ENCODE measurements at places on chromosomes 16 and 17.

DNA sequence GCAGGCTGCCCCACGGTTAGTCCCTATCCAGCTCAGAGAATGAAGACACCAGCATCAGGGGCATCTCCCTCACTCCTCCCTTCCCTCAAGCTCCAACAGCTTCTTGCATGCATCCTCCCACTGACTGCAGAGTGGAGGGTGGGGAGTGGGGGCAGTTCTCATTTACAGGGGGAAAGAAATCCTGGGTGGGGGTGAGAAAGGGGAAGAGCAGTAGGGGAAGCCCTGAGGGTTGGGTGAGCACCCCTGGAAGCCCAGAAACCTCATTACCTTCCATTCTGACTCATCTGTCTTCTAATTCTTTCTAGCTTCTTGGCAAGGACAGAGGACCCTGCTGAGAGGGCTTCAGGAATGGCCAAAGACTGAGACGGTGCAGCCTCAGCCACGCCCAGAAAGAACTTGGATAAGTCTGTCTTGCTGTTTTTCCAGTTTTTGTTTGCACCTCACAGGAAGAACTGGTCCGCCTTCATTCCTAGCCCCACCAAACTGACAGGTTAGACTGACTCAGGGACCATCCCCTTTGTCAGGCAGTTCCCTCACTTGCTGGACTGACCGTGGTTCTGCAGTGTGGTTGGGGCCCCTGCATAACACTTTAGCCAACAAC, 52.5 kb upstream of the WSB1 start:
- DNase-seq = no peak

DNA sequence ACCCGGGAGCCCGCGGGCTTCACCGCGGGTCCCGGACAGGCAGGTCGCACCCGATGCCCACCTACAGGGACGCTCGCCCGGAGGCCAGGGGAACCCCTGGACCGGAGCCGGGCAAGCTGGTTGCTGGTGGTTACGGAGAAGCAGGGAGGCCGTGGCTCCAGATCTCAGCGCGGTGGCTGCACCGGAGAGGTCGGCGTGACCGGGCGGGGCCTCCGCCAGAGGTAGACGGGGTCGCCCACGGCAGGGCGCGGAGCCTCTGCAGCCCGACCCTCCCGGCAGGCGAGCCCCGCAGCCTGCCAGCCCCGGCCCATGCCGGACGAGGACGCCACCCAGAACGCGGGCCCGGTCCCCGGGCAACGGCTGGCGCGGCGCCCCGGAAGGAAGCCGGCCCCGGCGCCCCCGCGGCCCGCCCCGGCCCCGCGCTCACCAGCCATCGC, 341 bp downstream of the PCYT2 start:
- no peak for DNase-seq

DNA sequence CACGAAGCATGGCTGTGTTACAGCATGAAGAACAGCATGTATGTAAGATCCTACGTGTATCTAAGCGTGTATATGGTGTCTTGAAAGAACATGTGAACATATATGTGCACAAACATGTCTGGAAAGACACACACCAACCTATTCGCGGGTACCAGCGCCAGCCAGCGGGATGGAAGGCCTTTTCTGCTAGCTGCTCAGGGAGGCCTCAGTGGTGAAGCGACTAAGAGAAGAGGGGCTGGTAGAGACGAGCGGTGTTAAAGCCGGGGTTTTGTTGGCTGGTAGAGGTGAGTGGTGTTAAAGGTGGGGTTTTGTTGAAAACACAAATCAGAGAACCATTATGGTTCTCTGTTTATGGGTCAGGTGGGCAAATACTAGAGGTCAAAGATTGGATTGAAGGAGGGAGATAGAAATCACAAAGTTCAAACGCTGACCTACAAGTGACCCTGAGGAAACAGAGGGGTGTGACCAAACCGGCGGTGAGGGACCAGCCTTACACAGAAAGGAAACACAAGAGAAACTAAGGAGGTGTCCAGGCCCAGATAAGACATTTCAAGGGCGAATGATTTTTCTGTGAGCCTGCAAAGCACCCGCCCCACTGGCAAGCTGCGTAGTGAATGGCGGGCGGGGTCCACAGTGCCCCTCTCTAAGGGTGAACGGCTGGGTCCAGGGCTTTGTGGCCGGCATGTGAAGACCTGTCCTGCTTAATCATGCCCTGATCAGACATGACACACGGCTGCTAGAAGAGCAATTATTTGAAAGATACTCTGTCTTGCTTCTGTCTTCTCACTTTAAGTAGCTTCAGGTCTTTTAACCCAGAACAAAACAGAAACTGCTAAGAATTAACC, 8.1 kb downstream of the ZCCHC14 start:
- DNase-seq = no peak

DNA sequence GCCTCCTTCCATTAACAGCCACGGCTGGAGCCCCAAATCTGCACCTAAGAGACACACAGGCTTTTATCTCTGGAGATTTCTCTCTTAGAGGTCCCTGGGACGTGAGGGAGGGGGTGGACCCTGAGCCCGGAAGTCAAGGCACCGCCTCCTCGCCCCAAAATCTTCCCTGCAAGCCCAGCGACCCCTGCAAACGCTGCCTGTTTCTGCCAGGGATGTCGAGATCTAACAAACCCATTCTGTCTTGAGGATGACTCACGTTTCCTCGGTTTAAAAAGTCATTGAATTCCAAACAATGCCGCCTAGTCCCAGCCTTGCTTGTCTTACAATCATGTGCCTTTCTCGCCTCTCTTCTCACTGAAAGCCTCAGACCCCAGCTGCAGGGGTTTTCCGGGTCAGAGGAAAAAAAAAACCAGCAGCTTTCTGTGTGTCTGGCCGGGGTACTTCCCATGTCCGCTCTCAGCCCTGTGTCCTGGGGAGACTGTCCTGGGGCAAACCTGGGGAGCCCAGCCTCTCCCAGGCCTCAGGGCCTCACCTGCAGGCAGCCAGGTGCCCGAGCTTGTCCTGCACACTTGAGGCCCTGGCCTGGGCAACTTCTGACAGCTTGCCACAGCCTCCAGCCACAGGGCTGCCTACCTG, 15.4 kb downstream of the ARL2BP start:
- DNase-seq = peak; percentile 49

GRCh38 chr17:76554131-76554530, 14.3 kb downstream of the PRCD start:
- DNase-seq = no peak

GRCh38 chr16:3266873-3267537, 10.6 kb upstream of the MEFV start:
- no peak for DNase-seq

DNA sequence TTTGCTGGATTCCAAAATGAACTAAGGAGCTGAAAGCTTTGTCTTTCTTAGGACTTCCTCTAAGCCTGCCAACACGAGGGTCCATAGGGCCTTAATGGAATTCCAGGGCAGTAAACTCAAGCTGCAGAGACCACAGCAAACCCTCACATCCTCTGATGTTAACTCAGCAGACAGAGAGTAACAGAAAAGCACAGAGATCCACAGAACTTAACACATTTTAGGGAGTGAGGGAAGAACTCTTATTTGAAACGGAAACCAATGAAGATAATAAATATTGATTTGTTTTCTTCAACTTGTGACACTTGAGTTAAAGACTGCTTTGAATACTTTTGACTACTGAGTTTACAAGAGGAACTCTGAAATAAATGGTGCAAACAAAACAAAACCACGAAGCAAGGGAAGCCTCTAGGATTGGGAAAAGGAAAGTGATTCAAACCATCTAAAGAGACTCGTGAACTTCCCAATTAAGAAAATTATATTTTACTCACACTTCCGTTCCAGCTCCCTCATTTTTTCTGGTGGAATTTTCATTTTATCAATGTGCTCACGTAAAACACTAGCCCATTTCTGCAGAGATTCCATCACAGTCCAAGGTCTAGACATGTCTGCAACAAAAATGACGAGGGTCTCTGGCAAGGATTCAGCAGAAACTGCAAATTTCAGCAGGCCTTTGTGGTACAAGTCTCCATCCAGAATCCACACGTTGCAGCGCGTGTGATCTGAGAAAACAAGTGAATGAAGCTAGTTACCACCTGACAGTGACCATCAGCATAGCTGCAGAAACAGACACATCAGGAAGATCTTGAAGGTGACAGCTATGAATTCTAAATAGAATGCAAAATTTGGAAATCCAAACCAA, 9.2 kb downstream of the DYNC1LI2 start:
- DNase-seq = no peak

GRCh38 chr17:82103553-82104451, 5.8 kb upstream of the FASN start:
- peak; percentile 76 for DNase-seq

GRCh38 chr17:41065829-41066624, at the start of gene KRTAP2-4:
KRTAP2-4 (minus strand) TSS chr17:41065879; CDS start chr17:41065845, 34 bp downstream.
- DNase-seq = no peak
